ENCODE measurements at places on chromosomes 13 and 19.
A peak's percentile ranks its signal among the peaks of the same experiment; 100 is the strongest.

- DNase-seq: no peak
Measured at GRCh38 chr19:13812544-13812943, 17.3 kb downstream of the ZSWIM4 start.

GRCh38 chr13:89916551-89916950 lies 1430.9 kb upstream of the MIR17HG start:
- DNase-seq: no peak

DNA sequence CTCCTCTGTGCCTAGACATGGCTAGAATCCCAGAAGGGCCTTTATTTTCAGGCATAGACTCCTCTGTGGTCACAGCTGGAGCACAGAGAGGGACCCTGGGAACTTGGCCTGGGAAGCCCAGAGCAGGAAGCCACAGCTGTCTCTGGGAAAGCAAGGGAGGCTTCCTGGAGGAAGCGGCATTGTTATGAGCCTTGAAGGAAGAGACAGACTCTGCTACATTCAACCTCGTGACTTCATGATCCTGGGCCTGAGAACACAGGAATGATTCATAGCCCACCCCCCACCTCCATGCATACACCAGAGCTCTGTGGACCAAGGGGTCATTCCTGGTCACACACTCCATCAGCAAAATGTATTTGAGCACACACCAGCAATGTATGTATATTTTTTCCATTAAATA lies 8.6 kb downstream of the RDH8 start:
- no peak for DNase-seq

DNA sequence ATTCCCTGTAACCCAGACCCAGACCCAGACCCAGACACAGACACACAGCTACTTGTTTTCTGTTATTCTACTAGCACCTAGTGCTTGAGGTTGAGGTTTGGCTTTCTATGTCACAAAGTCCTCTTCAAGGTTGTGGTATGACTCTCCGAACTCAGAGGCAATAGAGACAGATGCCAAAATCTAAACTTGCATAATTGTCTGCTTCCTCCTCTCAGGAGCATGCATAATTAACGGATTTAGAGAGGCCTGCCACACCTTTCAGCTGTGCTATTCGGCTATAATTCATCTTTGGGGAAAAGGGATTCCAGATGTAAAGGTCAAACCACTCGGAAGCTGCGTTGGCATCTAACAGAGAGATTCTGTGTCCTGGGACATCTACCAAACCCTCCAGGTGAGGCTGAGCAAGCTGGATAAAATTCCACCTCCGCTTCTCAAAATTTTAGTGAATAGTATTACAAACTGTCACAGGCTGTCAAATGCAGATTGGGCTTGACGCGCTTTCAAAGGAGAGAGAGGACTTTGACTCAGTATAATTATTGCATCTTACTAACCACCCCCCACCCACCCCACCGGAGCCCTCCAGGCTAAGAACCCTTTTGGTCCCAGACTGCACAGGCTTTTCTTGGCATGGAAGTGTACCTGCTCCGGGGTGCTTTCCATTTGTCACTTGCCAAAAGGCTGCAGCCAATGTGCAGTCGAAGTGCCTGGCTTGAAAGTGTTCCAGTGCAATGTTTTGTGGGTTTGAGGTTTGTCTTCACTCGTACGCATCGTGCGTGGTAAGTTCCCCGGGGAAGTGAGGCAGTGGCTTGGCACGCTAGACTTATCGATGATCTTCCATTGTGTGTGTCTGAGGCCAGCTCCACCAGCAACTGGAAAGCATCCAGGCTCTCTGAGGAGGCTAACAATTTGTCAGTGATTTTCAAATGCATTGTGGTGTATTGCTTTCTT lies 194.1 kb downstream of the TDRD3 start:
- DNase-seq: peak; percentile 44

Data from femur (tissue), 1 donor.